Thymus (tissue), 14 donors: ENCODE measurements at places on chromosomes 2 and 18. TPM values are rescaled to one million over a fixed set of nuclear protein-coding genes. Genes with fewer than 3 reads are reported as not detected.

SRBD1 gene
- 22.4 TPM for total RNA-seq

AQP12B gene
- total RNA-seq, result under 0.01 TPM

DSC1 gene
- 0.33 TPM for total RNA-seq

CDK5R2 gene
- total RNA-seq, result not detected

DNA sequence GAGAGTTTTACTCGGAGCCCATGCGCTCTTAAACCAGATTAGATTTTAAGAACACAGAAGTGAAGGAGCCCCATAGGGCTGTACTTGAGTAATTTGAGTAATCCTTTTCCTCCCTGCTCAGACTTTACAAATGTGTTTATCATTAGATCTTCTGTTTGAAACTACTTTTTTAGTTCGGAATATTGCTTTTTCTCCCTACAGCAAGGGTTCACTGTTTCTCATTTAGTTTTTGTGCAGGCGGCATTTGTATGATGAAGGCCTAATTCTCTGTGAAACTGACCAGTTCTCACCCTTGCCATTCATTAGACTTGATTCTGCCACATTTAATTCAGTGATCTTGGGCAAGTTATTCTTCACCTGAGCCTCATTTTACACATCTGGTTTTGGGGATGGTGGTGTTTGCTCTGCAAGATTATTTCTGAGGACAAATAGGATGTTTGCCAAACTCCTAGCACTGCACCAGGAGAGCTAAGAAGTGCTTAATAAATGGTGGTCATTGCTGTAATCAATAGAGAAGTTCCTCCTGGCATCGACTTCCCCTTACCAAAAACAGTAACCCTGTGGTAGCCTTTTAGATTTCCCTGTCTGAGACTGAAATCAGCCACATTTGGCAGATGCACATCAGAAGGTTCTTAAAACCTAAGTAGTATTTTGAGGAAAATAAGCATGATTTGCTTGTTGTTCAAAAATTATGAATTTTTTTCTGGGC, 2.2 kb downstream of the B3GNT2 start:
- DNase-seq, result no peak

- no peak for DNase-seq
These were observed at the start of gene ZNF804A for GRCh38 chr2:184598316-184599053. ZNF804A (plus strand) TSS chr2:184598529; CDS start chr2:184598960, 431 bp downstream.

- no peak for DNase-seq
These were observed 877 bp upstream of the BCL2L11 start for GRCh38 chr2:111119822-111120252.

- no peak for DNase-seq
These were observed 77.8 kb downstream of the BCL2 start for GRCh38 chr18:63241760-63242159.

SP110 gene
- total RNA-seq, result 50.1 TPM

DNA sequence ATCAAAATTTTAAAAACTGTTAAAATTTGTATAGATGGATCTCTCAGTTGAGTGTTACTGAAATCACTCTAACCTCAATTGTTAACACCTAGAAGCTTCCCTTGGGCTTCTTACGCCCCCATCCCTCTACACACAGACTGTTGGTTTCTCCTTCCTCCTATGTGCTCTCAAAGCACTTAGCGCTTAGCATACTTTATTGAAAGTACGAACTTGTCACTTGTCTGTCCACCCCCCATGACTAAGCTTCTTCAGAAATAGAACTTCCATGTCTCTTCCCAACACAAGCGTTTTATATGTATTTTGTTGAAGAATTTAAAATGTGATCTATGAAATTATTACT, 441 bp downstream of the MPHOSPH10 start:
- DNase-seq, result no peak
